ENCODE measurements at places on chromosomes 2 and 18. TPM values are rescaled to one million over a fixed set of nuclear protein-coding genes. Genes with fewer than 3 reads are reported as not detected.

Gene ABCB11
- 0.74 TPM for total RNA-seq

Gene CDK15
- total RNA-seq: not detected

Gene MAP3K2
- total RNA-seq: 16.9 TPM

Gene CELF4
- total RNA-seq: not detected

Gene PLCL1
- total RNA-seq: 4.4 TPM

Gene CYP27A1
- total RNA-seq: 10.9 TPM

Gene TLX2
- total RNA-seq: not detected

Gene VIL1
- total RNA-seq: not detected

Gene ARHGAP28
- total RNA-seq: 4.4 TPM

Gene STARD6
- total RNA-seq: 0.33 TPM

Gene SLC14A1
- not detected for total RNA-seq

Gene GORASP2
- 36.8 TPM for total RNA-seq

Gene GATA6
- 11.9 TPM for total RNA-seq

Gene NETO1
- not detected for total RNA-seq

Gene CFLAR
- total RNA-seq: 323 TPM

Gene MROH2A
- total RNA-seq: not detected

All from pulmonary artery endothelial cell (primary cell).